ENCODE measurements at places on chromosomes 13 and 19. TPM values are rescaled to one million over a fixed set of nuclear protein-coding genes. Genes with fewer than 3 reads are reported as not detected.

GRCh38 chr13:114062754-114063153, 69.7 kb downstream of the RASA3 start:
- no peak for DNase-seq
- H3K4me3 ChIP-seq, result no peak overlapping the region
- H3K36me3 ChIP-seq, result peaks cover 21% of the 10 kb centered on the region
- peak overlapping the region; percentile 67 for H3K27ac ChIP-seq
- peaks cover 48% of the 10 kb centered on the region for H3K4me1 ChIP-seq
- H3K27me3 ChIP-seq, result no peaks in the 10 kb centered on the region

GRCh38 chr19:54388802-54389139, 24.0 kb upstream of the LAIR1 start:
- H3K27ac ChIP-seq, result no peak overlapping the region
- DNase-seq, result no peak
- H3K4me1 ChIP-seq, result no peaks in the 10 kb centered on the region

The METTL21C gene
- 0.17 TPM for total RNA-seq

DNA sequence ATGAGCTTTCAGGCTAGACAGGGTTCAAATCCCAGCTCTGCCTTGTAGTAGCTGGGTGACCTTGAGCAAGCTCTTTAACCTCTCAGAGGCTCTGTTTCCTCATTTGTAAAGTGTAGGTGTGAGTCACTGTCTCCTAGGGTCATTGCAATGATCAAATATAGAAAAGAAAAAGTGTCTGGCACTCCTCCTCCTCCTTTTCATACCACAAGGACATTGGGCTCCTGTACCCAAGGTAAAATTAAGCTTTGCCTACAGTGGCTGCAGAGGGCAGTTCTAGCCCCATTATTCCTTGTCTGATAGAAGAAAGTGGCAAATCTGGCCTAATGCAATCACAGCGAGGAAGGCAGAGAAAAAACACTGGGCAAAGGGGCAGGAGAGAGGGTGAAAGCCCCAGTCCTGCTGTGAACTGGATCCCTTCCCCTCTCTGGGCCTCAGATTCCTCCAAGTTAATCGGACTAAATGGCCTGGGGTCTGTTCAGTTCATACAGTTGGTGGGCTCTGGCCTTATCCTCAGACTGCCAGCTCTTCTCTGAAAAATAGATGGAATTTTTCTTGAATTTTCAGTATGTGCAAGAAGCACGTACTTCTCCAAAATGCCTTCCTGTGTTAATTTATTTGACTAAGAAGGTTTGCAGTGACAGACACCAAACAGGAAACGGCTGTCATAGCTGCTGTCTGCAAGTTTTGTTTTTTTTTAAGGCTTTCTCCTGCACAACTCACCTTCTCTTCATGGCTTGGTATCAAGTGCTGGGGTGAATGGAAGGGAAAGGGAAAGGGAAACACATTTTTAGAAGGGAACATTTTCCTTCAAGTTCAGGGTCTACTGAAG, 35.3 kb downstream of the RGCC start:
- no peak overlapping the region for H3K27ac ChIP-seq
- H3K4me1 ChIP-seq, result peaks cover 5% of the 10 kb centered on the region
- no peaks in the 10 kb centered on the region for H3K27me3 ChIP-seq
- no peak overlapping the region for H3K4me3 ChIP-seq

- H3K27me3 ChIP-seq, result no peaks in the 10 kb centered on the region
- peak overlapping the region; percentile 43 for H3K27ac ChIP-seq
These were observed 12.7 kb upstream of the SLC44A2 start for GRCh38 chr19:10612499-10613119.

DNA sequence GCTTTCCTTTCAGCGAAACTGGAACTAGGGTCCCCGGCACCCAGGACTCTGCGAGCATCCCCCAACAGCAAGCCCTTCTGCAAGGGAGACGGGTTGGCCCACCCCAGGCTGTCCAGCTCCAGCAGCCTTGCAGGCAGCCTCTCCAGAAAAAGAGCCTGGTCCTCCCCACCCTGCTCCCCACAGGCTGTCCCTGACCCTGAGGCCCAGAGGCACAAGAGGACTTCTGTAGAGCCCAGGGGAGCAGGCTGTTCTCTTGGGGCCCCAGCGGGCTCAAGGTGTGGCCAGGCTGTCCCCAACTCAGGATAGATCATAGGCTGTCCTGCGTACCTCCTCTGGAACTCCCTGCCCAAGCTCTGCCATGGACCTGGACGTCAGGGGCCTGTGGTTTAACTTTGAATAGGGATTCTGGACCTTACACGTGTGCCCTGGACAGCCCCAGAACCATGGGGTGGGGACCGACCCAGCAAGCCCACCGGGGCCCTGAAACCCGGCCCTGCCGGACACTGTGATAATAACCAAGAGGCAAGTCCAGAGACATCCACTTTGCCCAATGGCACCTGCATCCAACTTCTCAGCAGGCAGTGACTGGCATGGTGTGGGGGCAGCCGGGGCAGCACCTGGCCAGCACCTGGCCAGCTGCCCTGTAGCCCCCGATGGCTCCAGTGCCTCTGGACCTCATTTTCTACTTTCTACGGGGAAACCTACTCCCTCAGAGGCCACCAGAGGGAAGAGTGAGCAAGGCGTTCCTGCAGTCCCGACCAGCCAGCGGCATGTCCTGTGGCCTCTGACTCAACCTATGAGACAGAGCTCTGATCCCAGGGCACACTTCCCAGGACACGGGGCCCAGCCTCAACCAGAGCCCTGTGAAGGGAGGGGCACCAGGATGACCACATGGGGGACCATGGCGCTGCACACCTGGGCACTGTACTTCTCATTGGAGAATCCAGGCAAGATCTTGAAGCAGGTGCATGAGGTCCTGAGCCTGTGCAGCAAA, 50.9 kb upstream of the TPM4 start:
- H3K27me3 ChIP-seq, result no peaks in the 10 kb centered on the region
- H3K4me3 ChIP-seq, result no peak overlapping the region
- no peak overlapping the region for H3K27ac ChIP-seq
- DNase-seq, result peak; percentile 36
- H3K36me3 ChIP-seq, result no peaks in the 10 kb centered on the region
- no peaks in the 10 kb centered on the region for H3K4me1 ChIP-seq

DNA sequence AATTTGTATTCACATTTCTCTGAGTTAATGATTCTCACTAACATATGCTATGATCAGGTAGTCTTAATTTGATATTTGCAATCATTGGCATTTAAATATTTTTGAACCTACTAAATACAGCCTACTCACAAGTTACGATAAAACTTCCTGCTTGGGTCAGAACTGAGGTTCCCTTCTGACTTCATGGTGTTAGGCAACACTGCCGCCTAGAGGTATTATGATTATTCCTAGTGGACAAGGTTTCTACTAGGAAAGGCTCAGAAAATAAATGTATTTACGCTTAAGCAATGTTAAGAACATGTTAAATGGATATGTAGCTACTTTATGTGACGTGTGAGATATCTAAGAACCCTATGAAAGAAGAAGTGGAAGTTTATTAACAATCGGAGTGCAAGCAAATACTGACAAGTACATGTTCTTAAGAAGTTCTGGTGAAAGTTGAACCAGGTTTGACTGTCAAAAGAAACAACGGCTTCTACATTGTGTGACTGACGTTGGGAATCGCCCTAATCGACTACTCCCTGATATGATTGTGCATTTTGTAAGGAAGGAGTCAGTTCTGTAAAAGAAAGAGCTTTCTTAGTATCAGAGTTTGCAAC, 1395.8 kb downstream of the SLITRK5 start:
- no peaks in the 10 kb centered on the region for H3K36me3 ChIP-seq
- H3K4me1 ChIP-seq, result no peaks in the 10 kb centered on the region
- H3K4me3 ChIP-seq, result no peak overlapping the region
- DNase-seq, result peak; percentile 81

GRCh38 chr19:35560677-35561076, 2.8 kb downstream of the ATP4A start:
- no peak overlapping the region for H3K27ac ChIP-seq
- no peak overlapping the region for H3K4me3 ChIP-seq
- DNase-seq, result no peak
- peaks cover 23% of the 10 kb centered on the region for H3K27me3 ChIP-seq
- no peaks in the 10 kb centered on the region for H3K36me3 ChIP-seq

DNA sequence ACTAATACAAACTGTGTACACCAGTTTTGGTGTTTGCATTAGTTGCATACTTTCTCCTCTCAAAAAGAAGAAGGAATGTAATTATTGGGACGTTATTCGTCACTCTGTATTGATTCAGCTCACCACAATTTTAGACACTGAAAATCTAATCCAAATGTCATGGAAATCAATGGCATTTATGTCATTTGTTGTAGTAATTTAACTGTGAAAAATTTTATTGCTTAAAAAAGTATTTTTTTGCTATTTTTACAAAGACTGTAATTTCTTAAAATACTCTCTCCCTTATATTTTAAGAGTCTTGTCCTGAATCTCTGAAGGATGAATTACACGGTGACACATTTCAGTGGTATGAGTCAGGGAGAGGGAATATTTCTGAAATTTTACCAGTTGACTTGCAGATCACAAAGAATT, 2117.6 kb downstream of the PCDH9 start:
- DNase-seq, result peak; percentile 66
- no peak overlapping the region for H3K4me3 ChIP-seq
- no peaks in the 10 kb centered on the region for H3K36me3 ChIP-seq
- H3K27me3 ChIP-seq, result no peaks in the 10 kb centered on the region
- H3K27ac ChIP-seq, result no peak overlapping the region

GRCh38 chr13:36513266-36513665, 81.0 kb downstream of the CCNA1 start:
- no peaks in the 10 kb centered on the region for H3K36me3 ChIP-seq
- H3K27me3 ChIP-seq, result no peaks in the 10 kb centered on the region
- DNase-seq, result no peak
- no peak overlapping the region for H3K27ac ChIP-seq
- no peak overlapping the region for H3K4me3 ChIP-seq
